ENCODE measurements at places on chromosomes 7 and 10.

- DNase-seq: no peak
Observed at GRCh38 chr7:151018421-151019129, 5.7 kb downstream of the ATG9B start.

GRCh38 chr10:107585630-107586029 lies 421.1 kb upstream of the SORCS1 start:
- no peak for DNase-seq

GRCh38 chr7:139453673-139454321 lies 29.7 kb downstream of the KLRG2 start:
- no peak for DNase-seq

- DNase-seq: no peak
Observed at GRCh38 chr10:123636598-123637325, 29.4 kb upstream of the GPR26 start.

GRCh38 chr10:52701647-52702046 lies 70.9 kb downstream of the MBL2 start:
- DNase-seq: no peak

GRCh38 chr7:108340856-108341411 lies 115.3 kb downstream of the NRCAM start:
- peak; percentile 82 for DNase-seq

DNA sequence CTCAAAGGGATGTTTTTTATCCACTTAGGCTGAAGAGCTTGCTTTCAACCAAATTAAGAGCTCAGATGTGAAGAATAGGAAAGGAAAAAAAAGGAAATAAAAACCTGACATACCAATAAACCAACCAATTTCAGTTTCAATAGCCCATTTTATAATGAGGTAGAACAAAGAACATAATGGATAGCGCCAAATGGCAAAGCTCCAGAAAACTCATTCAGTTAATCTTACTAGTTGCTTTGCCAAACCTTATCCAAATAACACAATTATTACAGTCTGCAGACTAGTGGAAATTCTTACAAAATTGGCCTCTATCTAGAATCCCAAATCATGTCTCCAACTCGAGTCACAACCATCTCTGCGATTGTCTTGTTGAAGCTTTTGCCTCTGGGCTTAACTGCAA lies 337.0 kb downstream of the CRPPA start:
- DNase-seq: no peak

DNA sequence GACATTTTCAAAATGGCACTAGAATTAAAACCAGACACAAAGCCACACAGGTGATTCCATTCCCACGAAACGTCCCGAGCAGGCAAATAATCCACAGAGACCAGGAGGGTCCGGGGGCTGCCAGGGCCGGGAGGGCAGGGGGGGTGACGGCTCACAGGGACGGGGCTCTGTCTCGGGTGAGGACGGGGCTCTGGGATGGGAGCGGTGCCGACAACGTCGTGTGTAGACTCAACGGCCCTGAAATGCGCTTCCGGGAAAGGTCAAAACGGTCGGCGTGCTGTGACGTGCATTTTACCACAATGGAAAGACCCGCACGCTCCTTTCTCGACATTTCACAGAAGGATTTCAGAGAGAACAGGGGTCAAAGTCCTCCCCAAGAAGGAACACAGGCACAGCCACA lies 63.3 kb upstream of the PDGFA start:
- no peak for DNase-seq

GRCh38 chr10:22159180-22159579 lies 58.6 kb downstream of the EBLN1 start:
- DNase-seq: no peak

GRCh38 chr10:106044503-106044902 lies 1120.0 kb downstream of the SORCS1 start:
- no peak for DNase-seq

DNA sequence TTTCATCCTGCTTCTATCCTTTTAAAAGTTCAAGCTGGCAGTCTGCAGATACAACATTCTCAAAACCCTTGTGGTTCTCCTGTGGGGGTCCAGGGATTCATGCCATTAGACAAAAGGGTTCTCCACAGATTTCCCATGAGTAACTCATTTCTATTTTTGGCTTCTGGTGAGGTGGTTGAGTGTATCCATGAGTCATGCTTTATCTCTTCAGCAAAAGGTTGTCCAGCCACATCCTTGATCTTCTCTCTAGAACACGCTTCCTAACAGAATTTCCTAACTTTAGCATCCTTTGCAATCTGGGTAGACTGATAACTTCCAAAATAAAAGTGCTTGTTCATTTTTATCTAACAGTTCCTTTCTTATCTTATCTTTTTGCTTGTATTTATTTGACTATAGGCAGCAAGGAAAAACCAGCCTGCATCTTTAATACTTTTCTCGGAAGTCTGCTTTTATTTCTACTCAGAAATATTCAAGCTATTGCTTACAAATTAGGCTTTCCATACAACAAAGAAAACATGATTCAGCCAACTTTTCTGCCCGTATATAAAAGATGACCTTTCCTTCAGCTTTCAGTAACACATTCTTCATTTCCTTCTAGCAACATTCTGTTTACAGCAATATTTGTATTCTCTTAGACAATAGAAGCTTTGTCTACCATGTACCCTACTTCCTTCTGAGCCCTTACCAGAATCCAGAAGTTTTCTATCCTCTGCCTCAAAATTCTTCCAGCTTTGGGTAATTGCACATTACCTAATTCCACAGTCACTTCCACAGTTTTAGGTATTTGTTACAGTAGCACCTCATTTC lies 79.3 kb upstream of the IL6 start:
- no peak for DNase-seq

- no peak for DNase-seq
Observed at GRCh38 chr10:89426230-89426868, 12.0 kb downstream of the IFIT5 start.

DNA sequence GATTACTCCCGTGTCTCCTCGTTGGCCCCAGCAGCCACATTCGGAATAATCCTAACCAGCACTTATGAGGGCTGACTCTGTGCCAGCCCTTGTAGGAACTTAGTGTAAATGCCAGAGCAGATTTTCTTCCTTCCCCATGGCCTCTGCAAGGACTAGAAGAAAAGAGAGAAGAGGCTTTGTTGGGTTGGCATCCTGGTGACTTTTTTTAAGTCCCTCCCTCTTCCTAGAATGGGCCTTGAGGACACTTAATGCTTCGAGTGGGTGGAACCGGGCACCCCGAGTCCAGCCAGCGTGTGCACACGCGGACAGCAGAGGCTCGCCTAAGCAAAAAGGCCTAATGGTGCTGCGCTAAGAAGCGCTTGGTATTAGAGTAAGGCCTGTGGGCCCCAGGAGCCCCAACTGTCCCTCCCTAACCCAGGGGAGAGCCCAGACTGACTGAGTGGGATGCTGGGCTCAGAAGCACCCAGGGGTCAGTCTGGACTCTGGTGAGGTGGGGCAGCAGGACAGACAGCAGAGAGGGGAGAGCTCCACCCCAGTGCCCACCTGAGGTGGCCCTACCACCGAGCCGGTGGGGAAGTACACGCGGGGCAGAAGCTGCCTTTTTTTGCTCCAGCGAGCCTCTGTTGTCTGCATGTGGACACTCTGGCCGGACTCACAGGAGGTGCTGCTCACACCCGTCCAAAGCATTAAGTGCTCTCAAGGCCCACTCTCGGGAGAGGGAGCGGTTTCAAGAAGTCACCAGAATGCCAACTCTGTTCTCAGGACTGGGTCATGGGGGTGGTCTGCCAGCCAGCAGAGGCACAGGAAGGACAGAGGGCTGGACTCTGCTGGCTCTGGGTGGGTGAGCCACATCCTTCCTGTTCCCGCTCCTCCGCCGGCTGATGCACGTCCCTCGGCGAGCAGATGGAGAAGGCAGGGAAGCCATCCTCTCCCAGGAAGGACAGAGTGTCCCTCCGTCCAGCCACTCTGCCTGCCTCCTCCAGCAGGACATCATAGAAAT lies 12.5 kb downstream of the ITPRIP start:
- DNase-seq: no peak

GRCh38 chr10:128645486-128645885 lies 519.3 kb upstream of the MKI67 start:
- no peak for DNase-seq

- no peak for DNase-seq
Observed at GRCh38 chr10:95233377-95234034, 39.5 kb downstream of the ACSM6 start.

DNA sequence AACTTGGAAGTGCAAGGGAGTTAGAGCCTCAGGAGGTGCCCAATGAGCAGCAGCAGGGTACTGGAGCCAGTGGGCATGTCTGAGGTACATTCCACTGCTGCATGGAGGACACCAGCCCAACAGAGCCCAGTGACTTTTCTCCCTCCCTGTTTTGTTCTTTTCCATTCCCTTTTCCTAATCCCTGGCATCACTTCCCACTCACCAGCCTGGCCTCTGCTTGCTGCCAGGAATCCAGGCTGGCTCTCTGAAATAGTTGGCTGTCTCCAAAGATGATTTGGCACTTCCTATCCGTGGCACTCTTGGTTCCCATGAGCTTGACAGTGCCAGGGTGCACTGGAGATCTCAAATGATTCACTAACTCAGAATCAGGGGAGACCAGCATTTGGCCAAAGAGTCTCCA lies 97.7 kb upstream of the ZPBP start:
- no peak for DNase-seq

GRCh38 chr10:8312079-8312478 lies 257.6 kb downstream of the GATA3 start:
- no peak for DNase-seq

DNA sequence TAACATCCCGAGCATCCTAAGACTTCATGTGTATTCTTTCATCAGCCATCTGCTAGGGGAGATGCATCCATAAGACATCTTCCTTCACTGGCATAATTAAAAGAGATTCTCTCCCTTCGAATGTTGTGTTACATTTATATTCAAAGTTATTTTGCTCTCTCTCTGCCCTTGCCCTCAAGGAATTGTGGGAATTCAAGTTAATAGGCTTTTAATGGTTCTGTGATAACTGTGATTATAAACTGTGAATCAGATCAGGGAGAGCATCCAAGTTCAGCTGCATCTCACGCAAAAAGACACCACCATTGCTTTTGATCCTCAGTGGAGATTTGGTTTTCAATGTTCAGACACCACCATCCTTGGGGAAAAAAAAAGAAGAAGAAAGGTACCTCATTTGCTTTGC lies 9.2 kb upstream of the TEX36 start:
- DNase-seq: no peak

GRCh38 chr7:124996778-124997177 lies 67.2 kb upstream of the POT1 start:
- DNase-seq: no peak

DNA sequence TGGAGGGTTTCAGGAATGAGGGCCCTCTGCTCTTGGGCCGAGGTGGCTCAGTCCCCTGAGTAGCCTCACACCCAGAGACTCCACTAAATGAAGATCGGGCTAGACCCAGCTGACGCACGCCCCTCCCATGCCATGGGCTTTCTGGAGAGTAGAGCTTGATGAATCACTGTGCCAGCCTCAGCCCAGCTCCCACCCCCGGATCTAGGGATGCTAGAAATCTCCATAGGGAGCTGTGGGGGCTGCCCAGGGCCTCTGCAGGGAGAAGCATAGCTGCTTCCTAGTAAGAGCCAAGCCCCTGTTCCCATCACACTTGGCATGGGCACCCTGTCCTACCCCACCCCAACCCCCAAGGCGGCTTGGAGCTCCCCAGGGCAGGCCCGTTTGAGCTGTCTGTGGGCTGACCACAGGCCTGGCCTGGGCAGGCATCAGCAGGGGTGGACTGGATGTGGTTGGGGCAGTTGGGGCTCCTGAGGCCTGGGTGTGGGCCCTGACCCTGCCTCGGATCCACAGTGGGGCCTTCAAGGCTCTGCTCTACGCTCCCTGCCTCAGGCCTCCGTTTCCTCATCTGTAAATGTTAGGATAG lies 121.2 kb downstream of the ZMIZ1 start:
- no peak for DNase-seq

DNA sequence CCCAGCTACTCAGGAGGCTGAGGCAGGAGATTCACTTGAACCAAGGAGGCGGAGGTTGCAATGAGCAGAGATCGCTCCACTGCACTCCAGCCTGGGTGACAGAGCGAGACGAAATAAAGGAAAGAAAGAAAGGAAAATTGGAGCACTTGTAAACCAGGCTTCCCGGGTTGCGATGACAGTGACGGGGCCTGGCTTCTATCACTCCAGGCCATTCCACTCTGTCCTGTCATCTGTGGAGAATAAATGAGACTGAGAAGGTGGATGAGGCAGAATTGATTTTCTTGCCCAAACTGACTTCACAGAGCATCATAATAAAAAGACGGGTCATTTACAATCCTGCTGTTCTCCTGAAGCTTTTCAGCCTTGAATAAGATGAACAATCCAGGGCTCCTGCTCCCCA lies 12.1 kb upstream of the KPNA7 start:
- no peak for DNase-seq

GRCh38 chr10:62696798-62697197 lies 107.7 kb upstream of the ADO start:
- no peak for DNase-seq

DNA sequence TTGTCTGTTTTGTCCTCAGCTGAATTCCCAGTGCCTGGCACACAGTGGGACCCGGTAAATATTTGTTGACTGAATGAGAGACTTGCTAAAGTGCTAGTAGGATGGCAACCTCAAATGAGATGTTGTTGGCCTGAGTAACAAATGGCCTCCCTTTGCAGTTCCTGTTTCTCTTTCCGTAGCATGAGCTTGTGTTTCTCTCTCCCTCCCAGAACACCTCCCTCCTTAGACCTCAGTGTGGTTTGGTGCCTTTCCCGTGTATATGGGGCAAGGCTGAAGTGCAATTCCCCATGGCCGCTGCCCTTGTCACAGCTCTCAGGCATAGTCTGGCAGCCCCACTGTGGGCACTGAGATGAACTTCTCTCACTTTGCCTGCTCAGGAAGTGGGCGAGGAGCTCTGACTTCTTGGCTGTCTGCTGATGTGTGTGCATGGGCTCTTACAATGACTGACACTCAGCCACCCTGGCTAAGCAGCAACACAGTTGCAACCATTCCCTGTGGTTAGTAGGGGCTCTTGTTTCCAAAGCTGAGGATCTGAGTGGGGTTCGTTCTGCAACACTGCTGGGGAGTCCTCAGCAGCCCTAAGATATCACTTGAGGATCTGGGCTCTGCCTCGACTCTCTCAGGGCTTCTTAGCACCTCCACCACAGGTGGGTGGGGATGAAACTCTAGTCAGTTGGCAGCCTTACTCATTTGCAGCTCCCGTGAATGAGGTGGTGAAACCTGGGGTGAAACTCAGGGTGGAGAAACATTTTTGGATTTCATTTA lies 136.1 kb downstream of the ICA1 start:
- DNase-seq: no peak

DNA sequence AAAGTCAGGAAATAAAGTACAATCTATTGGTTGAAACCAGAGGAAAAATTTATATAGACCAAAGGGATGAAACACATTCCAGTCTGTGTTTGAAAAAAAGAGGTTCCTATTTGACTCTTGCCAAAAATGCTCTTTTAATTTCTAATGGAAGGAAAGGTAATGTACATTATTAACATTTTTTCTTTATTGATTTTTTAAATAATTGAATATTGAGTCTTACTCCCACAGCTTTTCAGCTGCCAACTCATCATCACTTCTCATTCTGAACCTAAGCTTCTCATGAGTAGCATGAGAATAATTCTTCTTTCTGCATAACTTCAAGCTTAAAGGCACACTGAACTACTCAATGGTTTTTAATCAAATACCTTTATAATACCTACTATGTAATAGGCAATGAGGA lies 49.8 kb upstream of the FHIP2A start:
- DNase-seq: no peak

- DNase-seq: no peak
Observed at GRCh38 chr10:71404503-71405295, 8.0 kb downstream of the CDH23 start.

- DNase-seq: no peak
Observed at GRCh38 chr10:15146366-15146765, 22.1 kb downstream of the NMT2 start.

- DNase-seq: no peak
Observed at GRCh38 chr7:70215491-70215890, 617.2 kb downstream of the AUTS2 start.

Data from pancreas (tissue), 10 donors.